ENCODE measurements at places on chromosomes 1 and 21.

- peaks cover 6% of the 10 kb centered on the region for H3K27me3 ChIP-seq
- no peak for DNase-seq
- H3K36me3 ChIP-seq = peaks cover 17% of the 10 kb centered on the region
- no peak overlapping the region for H3K4me3 ChIP-seq
- no peak overlapping the region for H3K27ac ChIP-seq
- peaks cover 17% of the 10 kb centered on the region for H3K4me1 ChIP-seq
Observed at GRCh38 chr21:42214921-42215320, 4.0 kb upstream of the ABCG1 start.

DNA sequence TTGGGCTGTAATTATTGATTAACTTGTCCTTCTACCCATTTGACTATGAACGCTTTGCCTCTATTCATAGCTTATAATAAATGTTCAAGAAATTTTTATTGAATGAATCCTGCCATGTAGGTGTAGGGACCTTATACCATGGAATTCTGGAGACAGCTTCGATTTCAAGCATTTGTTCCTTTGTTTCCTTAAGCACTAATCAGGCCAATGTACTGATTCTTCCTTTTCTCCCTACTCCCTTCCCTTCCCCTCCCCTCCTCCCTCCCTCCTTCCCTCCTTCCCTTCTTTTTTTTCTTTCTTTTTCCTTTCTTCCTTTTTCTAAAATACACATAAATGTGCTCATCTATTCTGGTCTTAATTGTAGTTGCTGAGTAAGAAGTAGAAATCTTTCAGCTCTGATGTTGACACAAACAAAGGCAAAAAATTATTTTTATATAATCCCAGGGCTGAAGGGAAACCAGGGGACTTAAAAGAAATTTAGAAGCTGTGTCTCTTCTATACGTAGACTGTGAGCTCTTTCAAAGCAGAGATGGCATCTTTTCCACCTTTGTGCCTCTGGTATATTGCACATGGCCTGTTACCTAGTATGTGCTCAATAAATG, 24.9 kb upstream of the DNM3 start:
- no peak overlapping the region for H3K4me3 ChIP-seq
- H3K27ac ChIP-seq = no peak overlapping the region
- H3K27me3 ChIP-seq = peaks cover 4% of the 10 kb centered on the region
- peaks cover 3% of the 10 kb centered on the region for H3K4me1 ChIP-seq
- peaks cover 4% of the 10 kb centered on the region for H3K36me3 ChIP-seq

- no peaks in the 10 kb centered on the region for H3K36me3 ChIP-seq
- no peak overlapping the region for H3K27ac ChIP-seq
- DNase-seq = no peak
- H3K27me3 ChIP-seq = peaks cover 9% of the 10 kb centered on the region
- peaks cover 14% of the 10 kb centered on the region for H3K4me1 ChIP-seq
Observed at GRCh38 chr1:19647643-19648042, 3.5 kb downstream of the NBL1 start.

DNA sequence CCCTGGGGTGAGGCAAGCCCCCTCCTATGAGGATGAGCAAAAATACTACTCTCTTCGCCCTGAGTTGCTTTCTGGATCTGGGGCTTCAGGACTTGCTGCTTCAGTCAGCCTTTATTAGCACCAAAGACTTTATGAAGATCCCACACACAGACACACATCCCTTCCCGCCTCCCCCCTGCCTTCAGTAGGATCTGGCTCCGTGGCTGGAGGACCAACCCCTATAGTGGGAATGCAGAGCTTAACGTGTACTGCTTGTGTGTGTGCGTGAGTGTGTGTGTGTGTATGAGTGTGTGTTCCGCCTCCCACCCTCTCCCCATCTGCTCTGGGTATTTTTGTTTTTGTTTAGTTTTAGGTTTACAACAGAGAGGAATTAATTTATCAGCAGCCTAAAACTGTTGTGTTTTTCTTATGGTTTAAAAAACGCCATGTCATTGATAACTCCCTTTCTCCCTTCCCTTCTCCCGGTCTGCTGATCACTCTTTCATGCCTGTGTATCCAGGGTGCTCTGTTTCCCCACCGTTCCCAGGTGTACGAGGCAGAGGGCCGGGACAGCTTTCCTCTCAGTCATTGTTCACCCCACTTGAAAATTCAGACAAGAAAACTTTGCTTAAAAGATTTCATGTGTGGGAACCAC, 27.5 kb upstream of the ZFP69B start:
- no peak for DNase-seq
- no peaks in the 10 kb centered on the region for H3K36me3 ChIP-seq
- H3K4me3 ChIP-seq = no peak overlapping the region
- peaks cover 24% of the 10 kb centered on the region for H3K4me1 ChIP-seq
- no peaks in the 10 kb centered on the region for H3K27me3 ChIP-seq

- H3K4me1 ChIP-seq = no peaks in the 10 kb centered on the region
- peaks cover 17% of the 10 kb centered on the region for H3K27me3 ChIP-seq
- DNase-seq = no peak
Observed at GRCh38 chr21:46212721-46213484, 15.7 kb downstream of the LSS start.

- H3K4me1 ChIP-seq = peaks cover 13% of the 10 kb centered on the region
- peaks cover 3% of the 10 kb centered on the region for H3K27me3 ChIP-seq
- no peaks in the 10 kb centered on the region for H3K36me3 ChIP-seq
- H3K4me3 ChIP-seq = no peak overlapping the region
Observed at GRCh38 chr1:213376862-213377372, 325.9 kb downstream of the RPS6KC1 start.

- H3K4me1 ChIP-seq = peaks cover 2% of the 10 kb centered on the region
- H3K36me3 ChIP-seq = no peaks in the 10 kb centered on the region
- H3K27ac ChIP-seq = no peak overlapping the region
- no peaks in the 10 kb centered on the region for H3K27me3 ChIP-seq
Observed at GRCh38 chr1:36652011-36652410, 169.3 kb upstream of the CSF3R start.

- H3K4me3 ChIP-seq = no peak overlapping the region
- H3K27ac ChIP-seq = no peak overlapping the region
- peaks cover 29% of the 10 kb centered on the region for H3K4me1 ChIP-seq
- peaks cover 3% of the 10 kb centered on the region for H3K27me3 ChIP-seq
- peaks cover 3% of the 10 kb centered on the region for H3K36me3 ChIP-seq
Observed at GRCh38 chr1:151989211-151989862, 4.3 kb downstream of the S100A10 start.

DNA sequence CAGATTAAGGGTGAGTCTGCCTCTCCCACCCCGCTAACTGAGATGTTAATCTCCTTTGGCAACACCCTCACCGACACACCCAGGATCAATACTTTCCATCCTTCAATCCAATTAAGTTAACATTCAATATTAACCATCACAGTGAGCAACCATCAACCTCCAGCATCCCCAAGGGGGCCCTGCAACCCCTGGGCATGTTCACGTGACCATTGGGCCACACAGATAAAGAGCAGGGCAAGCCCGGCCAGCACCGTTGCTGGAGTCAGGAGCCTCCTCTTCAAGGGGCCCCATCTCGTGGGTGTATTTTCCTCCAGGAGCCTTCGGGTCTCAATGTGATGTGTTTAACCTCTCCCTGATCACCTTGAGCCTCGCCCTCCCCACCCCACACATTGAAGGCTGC, 8.0 kb upstream of the GPR157 start:
- H3K27ac ChIP-seq = no peak overlapping the region
- no peaks in the 10 kb centered on the region for H3K4me1 ChIP-seq
- peaks cover 5% of the 10 kb centered on the region for H3K27me3 ChIP-seq

DNA sequence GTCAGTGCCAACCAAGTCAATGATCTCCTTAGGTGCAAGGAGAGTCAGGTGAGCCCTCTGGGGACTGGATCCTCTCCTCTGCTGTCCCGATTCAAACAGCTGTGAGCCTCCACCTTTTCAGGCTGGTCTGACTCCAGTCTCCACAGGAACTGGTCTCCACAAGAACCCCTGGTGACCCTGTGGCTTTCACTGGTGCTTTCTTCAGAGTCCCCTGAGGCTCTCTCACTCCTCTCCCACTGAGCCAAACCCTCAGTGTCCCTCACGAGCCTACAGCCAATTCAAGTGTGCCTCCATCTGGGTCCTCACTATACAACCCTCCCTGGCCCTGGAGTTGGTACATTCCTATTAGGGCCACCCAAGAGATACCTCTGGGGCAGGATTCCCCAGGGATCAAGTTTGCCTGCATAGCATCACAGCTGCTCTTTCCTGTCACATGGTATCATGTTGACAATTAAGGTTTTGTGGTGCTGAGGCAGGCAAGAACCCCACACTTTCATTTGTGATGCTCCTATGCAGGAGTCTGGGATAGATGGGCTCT, 5.2 kb upstream of the NGF start:
- H3K27me3 ChIP-seq = peaks cover 8% of the 10 kb centered on the region
- H3K27ac ChIP-seq = no peak overlapping the region
- no peak for DNase-seq
- H3K36me3 ChIP-seq = no peaks in the 10 kb centered on the region

DNA sequence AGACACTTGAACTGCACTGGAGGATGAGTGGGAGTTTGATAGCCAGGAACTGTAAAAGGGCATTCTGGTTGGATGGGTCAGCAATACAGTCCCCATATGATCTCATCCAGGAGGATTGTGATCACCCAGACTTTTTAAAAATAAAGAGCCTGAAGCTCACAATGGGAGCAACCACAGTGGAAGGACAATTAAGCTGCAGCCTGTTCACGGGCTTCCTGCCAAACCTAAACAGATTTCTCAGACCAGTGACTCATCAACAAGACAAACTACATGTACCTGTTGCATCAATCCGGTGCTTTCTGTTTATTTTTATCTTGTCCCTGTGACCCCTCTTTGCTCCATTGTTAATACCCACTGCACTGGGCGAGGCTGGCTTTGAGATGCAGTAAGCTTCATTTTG, 52.3 kb downstream of the PAPPA2 start:
- no peak overlapping the region for H3K27ac ChIP-seq
- DNase-seq = no peak
- no peaks in the 10 kb centered on the region for H3K36me3 ChIP-seq
- H3K4me1 ChIP-seq = no peaks in the 10 kb centered on the region
- H3K27me3 ChIP-seq = no peaks in the 10 kb centered on the region

DNA sequence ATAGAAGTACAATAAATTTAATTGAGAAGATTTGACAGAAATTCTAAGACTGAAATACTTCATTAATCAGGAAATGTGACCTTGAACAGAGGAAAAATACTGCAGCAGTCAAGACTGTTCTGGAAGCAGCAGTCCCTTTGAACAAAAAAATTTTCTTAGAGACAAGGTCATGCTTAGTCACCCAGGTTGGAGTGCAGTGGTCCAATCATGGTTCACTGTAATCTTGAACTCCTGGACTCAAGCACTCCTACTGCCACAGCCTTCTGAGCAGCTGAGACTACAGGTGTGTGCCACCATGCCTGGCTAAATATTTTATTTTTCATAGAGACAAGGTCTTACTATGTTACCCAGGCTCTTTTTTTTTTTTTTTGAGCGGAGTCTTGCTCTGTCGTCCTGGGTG, 1.9 kb upstream of the CCDC30 start:
- H3K4me3 ChIP-seq = no peak overlapping the region
- H3K27ac ChIP-seq = no peak overlapping the region
- peaks cover 12% of the 10 kb centered on the region for H3K27me3 ChIP-seq
- H3K36me3 ChIP-seq = no peaks in the 10 kb centered on the region
- peaks cover 22% of the 10 kb centered on the region for H3K4me1 ChIP-seq
- no peak for DNase-seq

DNA sequence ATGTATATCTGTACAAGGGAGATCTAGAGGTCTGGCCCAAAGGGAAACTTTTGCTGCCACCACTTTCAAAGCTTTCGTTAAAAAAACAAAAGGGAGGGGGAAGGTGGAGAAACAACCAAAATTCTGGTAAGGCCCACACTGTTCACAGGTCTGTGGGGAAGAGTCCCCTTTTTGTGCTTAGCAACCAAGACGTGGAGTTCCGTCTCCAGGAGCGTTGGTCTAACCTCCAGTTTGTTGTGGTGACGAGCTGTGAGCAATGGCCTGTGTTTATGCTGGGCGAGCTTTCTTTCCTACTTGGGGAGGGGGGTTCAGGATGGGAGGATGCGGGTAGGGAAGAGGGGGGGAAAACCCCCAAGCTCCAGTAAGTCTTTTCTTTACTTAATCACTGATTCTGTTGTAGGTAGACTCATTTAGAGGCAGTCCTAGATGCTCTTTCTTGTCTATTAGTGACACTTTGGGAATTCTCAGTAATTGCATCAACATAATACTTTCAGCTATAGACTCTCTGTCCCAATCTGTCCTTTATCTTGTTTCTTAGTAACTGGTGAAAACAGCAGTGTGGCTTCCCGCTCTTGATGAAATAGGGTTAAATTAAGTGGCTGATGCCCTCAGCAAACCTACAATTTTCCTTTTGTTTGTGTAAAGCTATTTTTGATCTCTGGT, 1.5 kb downstream of the HIPK1 start:
- H3K4me1 ChIP-seq = peaks cover 38% of the 10 kb centered on the region
- H3K27me3 ChIP-seq = peaks cover 16% of the 10 kb centered on the region
- no peaks in the 10 kb centered on the region for H3K36me3 ChIP-seq
- H3K27ac ChIP-seq = peak overlapping the region; percentile 98
- peak; percentile 44 for DNase-seq
- H3K4me3 ChIP-seq = peak overlapping the region; percentile 98

DNA sequence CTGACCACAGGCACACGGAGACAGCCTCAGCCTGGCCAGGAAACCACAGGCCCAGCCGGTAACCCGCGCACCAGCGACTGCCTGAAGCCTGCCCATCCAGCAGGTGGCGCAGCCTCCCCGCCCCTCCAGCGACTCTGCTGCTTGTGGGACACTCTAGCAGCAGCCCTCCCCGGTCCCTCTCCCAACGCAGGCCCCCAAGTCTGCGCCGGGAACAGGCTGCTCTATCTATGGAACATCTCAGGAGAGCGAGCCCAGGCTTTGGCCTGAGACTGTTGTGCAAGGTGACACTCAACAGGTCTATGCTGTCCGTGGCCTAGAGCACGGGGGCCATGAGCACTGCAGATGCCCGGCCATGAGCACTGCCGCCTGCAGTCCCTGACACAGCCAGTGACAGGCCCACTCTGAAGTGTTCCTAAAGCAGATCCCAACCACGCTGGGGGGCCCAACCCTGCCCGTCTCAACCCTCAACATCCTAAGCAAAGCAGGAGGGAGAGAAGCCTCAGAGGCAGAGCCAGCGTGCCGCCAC, 28.4 kb downstream of the WDR4 start:
- no peak overlapping the region for H3K27ac ChIP-seq
- H3K4me1 ChIP-seq = peaks cover 6% of the 10 kb centered on the region
- H3K27me3 ChIP-seq = peaks cover 16% of the 10 kb centered on the region
- H3K4me3 ChIP-seq = no peak overlapping the region
- peaks cover 51% of the 10 kb centered on the region for H3K36me3 ChIP-seq
- DNase-seq = peak; percentile 63

DNA sequence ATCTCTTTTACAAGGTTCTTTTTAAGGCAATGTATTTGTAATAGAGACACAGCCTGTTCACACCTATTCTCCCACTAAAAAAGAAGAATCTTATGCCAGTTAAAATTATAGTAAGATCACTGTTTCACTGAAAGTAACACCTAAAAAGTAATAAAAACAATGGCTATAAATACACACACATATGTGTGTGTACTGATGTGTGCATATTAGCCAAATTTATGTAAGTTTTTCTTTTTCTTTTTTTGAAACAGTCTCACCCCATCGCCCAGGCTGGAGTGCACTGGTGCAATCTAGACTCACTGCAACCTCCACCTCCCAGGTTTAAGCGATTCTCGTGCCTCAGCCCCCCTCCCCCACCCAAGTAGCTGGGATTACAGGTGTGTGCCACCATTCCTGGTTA, 56.8 kb upstream of the SLC30A10 start:
- peaks cover 14% of the 10 kb centered on the region for H3K36me3 ChIP-seq
- DNase-seq = no peak
- no peaks in the 10 kb centered on the region for H3K27me3 ChIP-seq
- no peak overlapping the region for H3K4me3 ChIP-seq

- no peak for DNase-seq
- H3K27me3 ChIP-seq = no peaks in the 10 kb centered on the region
- H3K36me3 ChIP-seq = no peaks in the 10 kb centered on the region
- no peak overlapping the region for H3K4me3 ChIP-seq
Observed at GRCh38 chr1:179707406-179707805, 35.7 kb upstream of the FAM163A start.

- H3K36me3 ChIP-seq = peaks cover 15% of the 10 kb centered on the region
- DNase-seq = no peak
- H3K4me1 ChIP-seq = peaks cover 9% of the 10 kb centered on the region
- no peak overlapping the region for H3K27ac ChIP-seq
- no peaks in the 10 kb centered on the region for H3K27me3 ChIP-seq
Observed at GRCh38 chr1:243313635-243314536, 58.0 kb downstream of the SDCCAG8 start.
